ENCODE measurements at places on chromosomes 6 and 20.
A peak's percentile ranks its signal among the peaks of the same experiment; 100 is the strongest.

DNA sequence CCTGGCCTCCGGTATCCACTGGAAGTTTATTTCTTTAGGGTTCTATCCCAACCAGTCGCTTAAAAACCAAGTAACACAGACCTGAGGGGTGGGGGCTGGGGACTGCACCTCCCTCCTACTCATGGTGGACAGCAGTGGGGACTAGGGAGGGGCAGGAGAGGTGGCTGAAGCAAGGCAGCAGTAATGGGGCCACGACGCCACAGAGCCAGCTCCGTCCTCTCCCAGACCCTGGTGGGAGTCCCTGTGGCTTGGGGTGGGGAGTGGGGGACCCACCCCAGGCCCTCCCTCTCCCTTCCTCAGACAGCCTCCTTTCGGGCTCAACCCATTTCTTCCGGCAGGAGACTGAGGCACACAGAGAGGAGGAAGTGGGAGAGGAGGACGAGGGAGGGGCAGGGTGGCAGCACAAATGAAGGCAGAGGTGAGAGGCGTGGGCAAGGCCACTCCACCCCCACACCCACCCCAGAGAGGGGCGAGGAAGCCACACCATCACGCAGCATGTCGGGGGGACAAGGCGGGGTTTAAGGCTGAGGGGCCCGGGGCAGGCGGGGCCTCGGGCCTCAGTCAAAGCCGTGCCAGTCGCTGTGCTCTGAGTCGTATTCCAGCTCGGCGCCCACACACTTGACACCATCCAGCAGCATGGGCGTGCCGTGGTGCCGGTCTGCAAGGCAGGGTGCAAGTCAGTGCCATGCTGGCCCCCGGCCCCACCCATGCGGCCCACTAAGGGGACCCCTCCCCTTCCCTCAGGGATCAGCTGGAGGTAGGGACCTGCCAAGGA is 13.9 kb downstream of the ADISSP start:
- DNase-seq: no peak

DNA sequence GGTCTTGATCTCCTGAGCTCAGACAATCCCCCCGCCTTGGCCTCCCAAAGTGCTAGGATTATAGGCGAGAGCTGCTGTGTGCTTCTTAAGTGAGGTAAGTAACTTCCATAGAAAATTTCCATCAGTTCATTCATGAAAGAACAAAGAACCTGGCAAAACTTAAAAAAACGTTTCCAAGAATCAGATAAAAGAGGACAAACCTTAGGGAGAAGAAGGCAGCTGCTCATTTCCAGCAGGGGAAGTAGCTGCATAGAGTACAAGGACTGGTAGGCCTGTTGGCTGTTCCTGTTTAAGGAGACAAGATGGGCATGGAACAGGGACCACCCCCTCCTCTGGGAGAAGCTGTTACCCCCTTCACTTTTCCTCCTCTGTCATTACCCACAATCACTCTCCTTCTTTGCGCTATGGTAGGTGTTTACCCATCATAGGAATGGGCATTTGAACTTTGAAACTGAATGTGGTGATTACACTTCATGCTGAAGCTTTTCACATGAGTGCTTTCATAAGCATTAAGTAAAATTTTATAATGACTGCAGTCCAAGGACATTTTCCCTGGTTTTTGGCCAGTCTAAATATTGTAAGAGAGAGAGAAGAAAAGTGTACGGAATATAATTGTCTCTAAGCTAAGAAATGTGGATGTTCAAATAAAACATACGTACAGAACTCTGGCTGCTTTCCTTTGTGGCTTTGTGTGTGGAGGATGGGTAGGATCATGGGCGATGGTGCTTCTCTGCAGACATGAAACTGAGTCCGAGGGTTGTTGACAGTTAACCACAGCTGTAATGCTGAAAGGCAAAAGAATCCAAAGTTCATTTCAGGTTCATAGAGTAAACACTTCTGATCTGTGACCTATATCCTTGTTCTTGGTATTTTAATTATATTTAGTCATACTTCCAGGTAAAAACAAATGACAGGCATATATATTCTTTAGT is 56.4 kb downstream of the CCN2 start:
- DNase-seq: peak; percentile 69

- no peak for DNase-seq
These were observed 89.4 kb upstream of the PAK5 start for GRCh38 chr20:9928281-9928737.

DNA sequence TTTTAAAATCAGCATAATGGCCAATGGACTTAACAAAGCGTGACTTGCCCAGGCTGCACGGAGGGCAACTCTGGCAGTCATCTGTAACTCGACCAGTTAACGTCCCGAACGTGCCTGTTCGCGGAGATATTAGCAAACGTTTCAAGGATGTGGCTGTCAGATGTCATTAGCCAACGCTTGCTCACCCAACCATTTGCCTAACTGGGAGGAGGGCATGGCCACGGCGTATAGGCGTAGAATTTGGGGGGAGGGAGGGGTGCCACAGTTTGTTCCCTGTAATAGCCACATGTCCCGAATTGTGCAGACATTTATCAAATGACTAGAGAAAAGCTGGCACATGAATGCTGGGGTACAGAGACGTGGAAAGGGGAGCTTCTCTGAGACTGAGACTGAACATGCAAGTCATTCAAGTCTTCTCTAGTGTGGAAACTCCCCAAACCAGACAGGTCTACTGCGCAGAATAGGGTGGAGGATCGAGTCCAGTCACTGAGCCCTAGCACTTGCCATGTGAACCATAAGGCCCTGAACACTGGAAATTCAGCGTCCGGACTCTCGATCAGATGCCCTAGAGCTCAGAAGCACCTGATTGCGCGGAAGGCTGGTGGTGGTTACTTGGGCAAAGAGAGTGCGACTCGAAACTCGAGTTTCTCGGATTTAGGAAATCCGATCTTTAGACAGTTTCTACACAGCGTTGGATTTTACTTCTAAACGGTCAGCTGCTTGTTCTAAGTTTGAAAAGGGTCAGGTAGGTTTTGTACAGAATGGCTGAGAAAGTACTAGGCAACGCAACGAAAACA is 32.6 kb downstream of the TFAP2B start:
- DNase-seq: no peak

- DNase-seq: no peak
These were observed 11.1 kb upstream of the TXNDC5 start for GRCh38 chr6:7921632-7922092.

- no peak for DNase-seq
These were observed 287.3 kb upstream of the TSHZ2 start for GRCh38 chr20:52684905-52685304.

GRCh38 chr6:11854408-11855165 is 76.0 kb upstream of the ADTRP start:
- no peak for DNase-seq

DNA sequence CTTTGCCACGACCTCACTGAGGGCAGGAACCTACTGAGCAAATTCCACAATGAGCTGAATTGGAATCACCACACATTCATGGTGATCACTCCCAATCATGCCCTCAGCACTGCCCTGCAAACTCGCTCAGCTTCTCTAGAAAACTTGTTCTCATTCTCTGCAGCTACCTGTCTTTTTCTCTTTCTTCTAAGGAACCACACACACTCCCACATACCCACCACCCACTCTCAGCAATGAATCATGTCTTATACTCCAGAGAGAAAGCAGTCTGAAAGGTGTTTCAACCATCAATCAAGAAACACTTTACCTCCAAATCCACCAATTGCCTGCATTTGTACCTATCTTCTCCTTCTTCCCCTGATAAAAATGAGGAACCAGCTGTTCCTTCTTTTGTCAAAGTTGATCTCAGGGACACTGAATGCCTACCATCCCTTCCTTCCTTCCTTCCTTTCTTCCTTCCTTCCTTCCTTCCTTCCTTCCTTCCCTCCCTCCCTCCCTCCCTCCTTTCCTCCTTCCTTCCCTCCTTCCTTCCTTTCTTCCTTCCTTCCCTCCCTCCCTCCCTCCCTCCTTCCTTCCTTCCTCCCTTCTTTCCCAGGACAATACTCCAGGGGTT is 84.6 kb upstream of the SGK1 start:
- no peak for DNase-seq

DNA sequence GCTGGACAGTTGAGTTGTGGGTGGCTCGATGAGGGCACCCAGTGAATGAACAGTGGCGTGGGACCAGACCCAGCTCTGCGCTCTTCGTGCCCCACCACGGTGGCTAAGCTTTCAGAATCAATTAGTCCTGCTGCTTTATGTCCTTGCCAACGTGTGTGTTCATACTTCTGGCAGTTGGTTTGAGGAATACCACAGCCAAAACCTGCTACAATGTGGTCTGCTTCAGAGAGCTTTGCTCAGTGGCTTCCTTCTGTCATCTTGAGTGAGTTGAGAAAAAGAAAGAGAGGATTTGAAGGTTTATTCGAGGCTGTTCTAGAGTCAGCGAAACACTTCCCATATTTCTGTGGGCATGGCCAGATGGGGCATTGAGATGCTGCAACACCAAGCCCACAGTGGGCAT is 39.5 kb upstream of the SLC22A2 start:
- DNase-seq: no peak

- no peak for DNase-seq
These were observed 1.8 kb upstream of the HLA-DQB1 start for GRCh38 chr6:32668226-32668747.

GRCh38 chr20:53900380-53900999 is 169.9 kb downstream of the BCAS1 start:
- no peak for DNase-seq

DNA sequence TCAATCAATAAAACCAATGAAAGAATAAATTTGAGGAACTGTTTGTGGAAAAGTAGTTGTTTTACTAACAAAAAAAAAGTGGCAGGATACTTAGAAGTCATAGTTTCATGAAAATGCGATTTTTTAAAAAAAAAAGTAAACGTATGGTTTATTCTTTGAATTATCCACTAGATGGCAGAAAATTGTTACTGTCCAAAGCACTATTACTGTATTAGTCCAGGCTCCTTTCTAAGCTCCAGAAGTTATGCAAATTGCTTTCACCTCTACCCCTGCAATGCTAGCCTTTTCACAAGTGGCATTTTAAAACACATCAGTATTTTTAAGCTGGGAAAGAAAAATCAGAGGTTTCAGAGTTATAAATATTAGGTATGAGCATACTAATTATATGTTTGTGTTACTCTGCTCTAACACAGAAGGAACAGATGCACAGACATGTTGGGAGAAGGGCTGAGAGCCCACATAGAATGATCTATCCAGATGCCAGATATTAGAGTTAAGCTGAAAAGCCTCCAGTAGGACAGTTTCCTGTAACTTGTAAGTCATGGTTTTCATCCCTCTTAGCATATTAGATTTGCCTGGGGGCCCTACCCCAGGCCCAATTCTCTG is 63.9 kb downstream of the FHL5 start:
- DNase-seq: peak; percentile 18

GRCh38 chr6:129844118-129844891 is 16.8 kb downstream of the TMEM244 start:
- peak; percentile 38 for DNase-seq

GRCh38 chr6:90175627-90176538 is 120.8 kb downstream of the BACH2 start:
- no peak for DNase-seq

- DNase-seq: no peak
These were observed 95.3 kb downstream of the FOXO3 start for GRCh38 chr6:108655806-108656651.

- DNase-seq: no peak
These were observed 305.2 kb upstream of the CITED2 start for GRCh38 chr6:139679516-139680179.

All from HT-29 (cell line).